ENCODE measurements at places on chromosomes 4 and X.

GRCh38 chr4:173485164-173485563, 44.9 kb downstream of the HAND2 start:
- DNase-seq, result no peak

- peak; percentile 52 for DNase-seq
Measured at GRCh38 chr4:16225863-16226815, at the start of gene TAPT1. Gene TAPT1 (minus strand): TSS chr4:16226471. CDS start chr4:16226457, 14 bp downstream.

DNA sequence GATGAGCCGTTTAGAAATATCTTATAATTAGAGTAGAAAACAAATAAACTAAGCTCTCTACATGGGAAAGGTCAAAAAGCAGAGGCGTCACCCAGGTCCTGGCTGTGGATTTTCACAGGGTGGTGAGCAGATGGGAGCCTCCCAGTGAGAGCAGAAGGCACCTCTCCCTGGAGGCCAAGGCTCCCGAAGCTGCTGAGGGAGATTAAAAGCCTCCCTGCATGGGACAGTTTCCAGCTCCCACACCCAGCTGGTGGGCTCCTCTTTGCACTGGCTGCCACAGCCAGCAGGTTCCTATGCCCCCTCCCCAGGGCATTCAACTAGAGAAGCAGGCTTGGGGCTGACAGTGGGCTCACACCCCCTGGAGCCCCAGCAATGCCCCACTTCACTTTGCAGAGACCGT, 55.2 kb upstream of the TBC1D9 start:
- no peak for DNase-seq

GRCh38 chr4:56871371-56871866, 36.3 kb upstream of the REST start:
- DNase-seq, result peak; percentile 7

GRCh38 chr4:124019749-124020549, 623.4 kb downstream of the SPRY1 start:
- no peak for DNase-seq

DNA sequence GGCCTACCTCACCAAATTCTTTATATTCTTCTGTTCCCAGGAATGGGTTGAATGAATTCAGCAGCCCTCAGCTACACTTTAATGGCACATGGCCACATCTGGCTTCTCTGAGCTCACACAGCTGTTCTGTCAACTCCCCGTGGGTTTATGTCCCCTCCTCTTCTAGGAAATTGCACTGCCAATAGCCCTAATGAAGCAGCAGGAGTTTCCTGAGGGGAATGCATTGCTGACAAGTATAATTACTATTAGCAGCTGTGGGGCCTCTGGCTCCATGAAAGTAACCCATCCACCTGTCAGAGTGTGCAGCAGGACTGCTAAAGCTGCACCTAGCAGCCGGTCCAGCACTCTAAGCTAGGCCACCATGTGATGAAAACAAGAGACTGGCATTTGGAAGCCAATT, 50.3 kb downstream of the FTHL17 start:
- DNase-seq, result no peak

DNA sequence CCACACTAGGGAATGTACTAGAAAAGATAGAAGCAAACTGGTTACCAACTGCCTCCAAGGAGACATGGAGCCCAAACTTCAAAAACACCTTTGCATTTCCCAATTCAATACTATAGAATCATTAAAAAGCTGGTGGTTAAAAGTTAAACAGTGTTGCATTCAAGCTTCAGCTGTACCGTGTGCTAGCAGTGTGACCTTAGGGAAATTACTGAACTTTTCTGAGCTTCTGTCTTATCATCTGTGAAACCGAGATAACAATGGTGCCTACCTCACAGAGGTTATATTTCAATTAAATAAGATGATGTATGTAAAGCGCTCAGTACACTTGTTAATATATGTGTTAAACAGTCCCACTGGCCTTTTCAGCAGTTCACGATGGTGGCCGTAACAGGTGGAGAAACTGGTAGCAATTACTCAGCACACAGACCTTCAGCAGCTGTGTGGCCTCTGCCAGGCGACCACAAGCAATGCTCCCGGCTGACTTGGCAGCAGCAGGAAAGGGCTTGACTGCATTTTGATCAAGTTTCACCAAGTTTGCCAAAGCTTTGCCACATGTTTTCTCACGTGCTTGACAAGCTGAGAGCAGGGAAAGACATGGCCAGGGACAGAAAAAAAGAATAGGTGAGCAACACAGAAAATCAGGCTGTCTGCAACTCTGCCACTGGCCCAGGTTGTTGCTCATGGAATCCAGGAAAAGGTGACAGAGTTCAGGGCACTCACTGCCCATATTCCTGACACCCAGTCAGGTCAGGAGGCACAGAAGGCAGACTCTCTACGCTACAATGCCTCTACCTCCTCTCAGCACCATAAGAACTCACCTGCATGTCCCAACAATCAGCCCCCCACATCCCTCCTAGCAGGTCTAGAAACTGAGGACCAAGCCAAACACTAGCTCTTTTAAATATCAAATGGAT, 72.1 kb downstream of the PARM1 start:
- DNase-seq, result peak; percentile 13

GRCh38 chr4:6224735-6225134, 24.4 kb upstream of the JAKMIP1 start:
- no peak for DNase-seq

GRCh38 chrX:9646471-9647224, 119.0 kb downstream of the GPR143 start:
- no peak for DNase-seq

DNA sequence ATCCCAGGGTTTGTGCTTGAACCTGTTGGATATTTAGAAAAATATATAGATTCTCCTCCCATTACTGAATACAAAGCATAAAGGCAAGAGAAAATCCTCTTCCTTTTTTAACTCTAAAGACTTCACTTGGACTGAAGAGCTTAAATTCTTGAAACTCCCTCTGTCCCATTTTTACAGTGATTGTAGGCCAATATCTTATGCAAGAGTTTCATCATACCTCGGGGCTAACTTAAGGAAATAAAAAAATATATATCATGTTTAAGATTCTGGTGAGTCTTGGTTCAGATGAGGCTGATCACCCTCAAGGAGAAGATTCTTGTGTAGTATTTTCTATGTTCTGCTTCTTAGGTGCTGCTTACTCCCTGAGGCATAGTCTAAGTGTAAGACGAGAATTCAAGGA, 1449.6 kb downstream of the C4orf33 start:
- no peak for DNase-seq

DNA sequence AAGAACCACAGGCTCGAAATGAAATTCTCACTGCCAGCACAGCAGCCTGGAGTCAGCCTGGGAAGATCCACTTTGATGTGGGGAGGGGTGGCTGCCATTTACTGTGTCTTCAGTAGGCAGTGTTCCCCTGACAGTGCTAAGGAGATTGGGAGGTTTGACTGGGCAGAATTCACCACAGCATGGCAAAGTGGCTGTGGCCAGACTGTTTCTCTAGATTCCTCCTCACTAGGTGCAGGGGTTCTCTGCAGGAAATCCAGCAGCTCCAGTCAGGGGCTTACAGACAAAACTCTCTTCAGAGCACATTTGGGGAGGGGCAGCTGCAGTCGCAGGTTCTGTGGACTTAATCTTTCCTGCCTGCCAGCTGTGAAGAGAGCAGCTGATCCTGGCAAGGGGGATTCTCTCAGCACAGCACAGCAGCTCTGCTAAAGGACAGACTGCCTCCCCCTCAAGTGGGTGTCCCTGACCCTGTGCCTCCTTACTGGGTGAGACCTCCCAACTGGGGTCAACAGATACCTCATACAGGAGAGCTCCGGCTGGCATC, 1174.0 kb downstream of the RAPGEF2 start:
- DNase-seq, result no peak

DNA sequence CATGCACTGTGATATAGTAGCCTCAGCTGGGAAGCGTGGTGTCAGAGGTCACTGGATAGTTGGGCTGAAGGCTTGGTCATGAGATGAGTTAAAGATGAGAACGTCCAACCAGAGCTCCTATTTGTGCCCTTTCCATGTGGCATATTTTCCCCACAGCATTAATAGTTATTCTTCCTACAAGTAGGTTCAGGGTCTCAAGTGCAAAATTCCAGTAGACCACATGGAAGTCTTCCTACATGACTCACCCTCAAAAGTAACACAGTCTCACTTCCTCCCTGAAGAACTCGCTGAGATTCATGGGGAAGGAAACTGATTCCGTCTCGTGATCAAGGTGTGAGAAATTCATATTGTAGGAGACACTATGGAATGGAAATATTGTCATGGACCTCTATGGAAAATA, 1212.5 kb upstream of the PRKX start:
- peak; percentile 25 for DNase-seq

GRCh38 chrX:136147315-136147901, at the start of gene FHL1:
Gene FHL1 (plus strand): TSS chrX:136147533.
- no peak for DNase-seq

GRCh38 chr4:177250056-177250696, 59.5 kb upstream of the NEIL3 start:
- peak; percentile 65 for DNase-seq

- DNase-seq, result no peak
Measured at GRCh38 chr4:123848606-123849005, 452.0 kb downstream of the SPRY1 start.

GRCh38 chrX:135185795-135186443, 14.7 kb upstream of the CT55 start:
- peak; percentile 33 for DNase-seq

- DNase-seq, result no peak
Measured at GRCh38 chr4:38957893-38958292, 74.3 kb downstream of the TMEM156 start.

DNA sequence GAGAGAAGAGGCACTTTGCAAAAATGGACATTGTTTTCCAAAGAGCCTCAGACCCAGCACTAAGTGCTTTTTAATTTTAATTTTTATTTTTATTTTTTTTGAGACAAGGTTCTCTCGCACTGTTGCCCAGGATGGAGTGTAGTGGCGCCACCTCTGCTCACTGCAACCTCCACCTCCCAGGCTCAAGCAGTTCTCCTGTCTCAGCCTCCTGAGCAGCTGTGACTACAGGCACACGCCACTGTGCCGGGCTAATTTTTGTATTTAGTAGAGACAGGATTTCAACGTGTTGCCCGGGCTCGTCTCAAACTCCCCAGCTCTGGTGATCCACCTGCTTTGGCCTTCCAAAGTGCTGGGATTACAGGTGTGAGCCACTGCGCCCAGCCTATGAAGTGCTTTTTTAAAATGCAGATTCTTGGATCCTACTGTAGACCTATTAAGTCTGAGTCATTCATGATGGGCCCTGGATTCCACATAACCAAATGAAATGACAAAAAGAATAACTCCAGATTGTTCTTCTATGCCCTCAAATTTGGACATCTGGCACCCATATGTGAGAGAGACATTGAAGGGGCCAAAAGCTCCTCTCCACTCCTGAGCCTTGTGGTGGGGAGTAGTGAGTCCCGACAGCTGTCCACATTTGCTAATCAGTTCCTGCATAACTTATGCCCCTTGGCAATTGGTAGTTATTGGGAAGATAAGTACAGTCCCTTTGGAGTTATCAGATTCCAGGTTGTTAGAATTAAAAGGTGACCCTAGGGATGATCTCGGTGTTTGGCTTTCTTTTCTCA, 3.6 kb downstream of the NOCT start:
- peak; percentile 44 for DNase-seq

- DNase-seq, result no peak
Measured at GRCh38 chr4:41217374-41217773, 3.0 kb upstream of the APBB2 start.

DNA sequence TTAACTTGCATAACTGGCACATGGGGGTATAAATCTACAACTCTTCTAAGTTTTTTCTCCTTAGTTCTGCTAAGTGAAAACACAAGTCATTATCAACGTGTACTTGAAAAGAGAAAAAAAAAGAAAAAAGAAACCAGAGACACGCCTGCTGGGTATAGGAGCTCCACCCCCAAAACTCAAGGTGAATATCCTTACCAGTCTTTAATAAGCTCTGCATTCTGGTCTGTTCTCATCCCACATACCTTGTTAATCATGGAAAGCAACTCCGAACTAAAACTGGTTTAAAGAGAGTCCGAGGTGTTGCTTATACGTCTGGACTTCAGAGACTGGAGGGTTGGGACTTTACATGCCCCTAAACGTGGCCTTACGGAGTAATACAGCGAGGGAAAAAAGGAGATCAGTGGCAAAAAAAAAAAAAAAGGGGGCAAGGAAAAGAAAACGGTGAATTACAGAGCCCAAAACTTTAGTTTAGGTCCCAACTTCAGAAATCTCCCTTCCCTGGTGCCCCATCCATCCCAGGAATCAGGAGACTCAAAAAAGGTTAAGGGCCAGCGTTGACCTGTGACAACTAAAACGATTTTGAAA, 1.0 kb downstream of the PGRMC2 start:
- DNase-seq, result peak; percentile 71

- no peak for DNase-seq
Measured at GRCh38 chr4:48774760-48775710, 5.0 kb downstream of the FRYL start.

- DNase-seq, result no peak
Measured at GRCh38 chrX:70878902-70879301, 29.6 kb downstream of the TEX11 start.

- DNase-seq, result peak; percentile 16
Measured at GRCh38 chr4:78684325-78685079, 91.6 kb upstream of the BMP2K start.

DNA sequence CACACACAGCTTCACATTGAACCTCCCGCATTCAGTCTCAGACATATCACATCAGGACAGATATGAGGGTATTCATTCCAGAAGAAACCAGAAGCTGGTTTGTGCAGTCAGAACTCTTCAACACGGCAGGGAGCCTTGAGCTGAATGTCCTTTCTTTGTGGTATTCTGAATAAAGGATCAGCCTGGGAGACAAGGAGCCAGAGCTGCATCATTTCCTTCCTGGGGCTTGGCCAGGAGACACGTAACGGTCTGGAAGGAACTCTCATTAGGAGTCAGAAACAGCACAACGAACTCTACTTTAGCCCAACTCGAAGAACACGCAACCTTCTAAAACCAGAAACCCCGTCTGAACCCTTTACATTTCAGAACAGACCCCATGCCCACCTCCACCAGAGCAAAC, 46.4 kb downstream of the KDR start:
- DNase-seq, result peak; percentile 97

DNA sequence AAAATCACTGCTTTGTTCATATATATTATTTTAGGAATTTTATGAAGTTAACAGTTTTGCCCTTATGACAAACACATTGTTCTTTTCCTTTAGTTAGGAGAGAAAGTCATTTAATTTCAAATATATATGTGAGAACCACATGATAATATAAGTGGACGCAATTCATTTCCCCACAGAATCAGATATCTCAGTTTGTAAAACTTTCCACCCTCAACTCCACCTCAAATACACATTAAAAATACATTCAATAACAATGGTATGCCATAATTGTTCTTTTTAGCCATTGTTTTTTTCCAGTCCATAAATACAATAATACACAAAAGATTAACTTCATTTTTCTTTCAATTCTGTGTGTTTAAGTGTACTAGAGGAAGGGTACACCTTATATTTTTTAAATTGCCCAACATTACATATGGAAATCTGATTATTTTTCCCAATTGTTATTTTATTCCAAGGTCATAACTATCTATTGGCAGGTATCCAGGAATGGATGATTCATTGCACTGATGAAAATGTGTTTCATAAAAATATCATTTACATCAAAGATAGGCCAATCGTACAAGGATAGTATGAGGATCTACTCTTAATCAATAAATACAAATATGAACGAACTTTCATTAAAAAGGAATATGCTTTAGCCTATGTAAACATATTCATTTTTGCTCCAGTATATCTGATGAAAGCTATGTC, 125.0 kb downstream of the PPP3CA start:
- DNase-seq, result no peak

- DNase-seq, result no peak
Measured at GRCh38 chrX:40079572-40079971, 18.2 kb downstream of the BCOR start.

GRCh38 chr4:45120163-45120562, 393.8 kb upstream of the GNPDA2 start:
- no peak for DNase-seq

- DNase-seq, result no peak
Measured at GRCh38 chr4:28868841-28869240, 1851.3 kb upstream of the PCDH7 start.

GRCh38 chr4:152117520-152117919, 356.7 kb upstream of the GATB start:
- DNase-seq, result no peak

Measured in astrocyte of the spinal cord (primary cell).